ENCODE measurements at places on chromosomes 13 and 19.
A peak's percentile ranks its signal among the peaks of the same experiment; 100 is the strongest.

GRCh38 chr19:38975861-38976271 is 324 bp upstream of the FBXO17 start:
- no peak for DNase-seq

GRCh38 chr19:1653300-1653628 is 849 bp upstream of the TCF3 start:
- no peak for DNase-seq

DNA sequence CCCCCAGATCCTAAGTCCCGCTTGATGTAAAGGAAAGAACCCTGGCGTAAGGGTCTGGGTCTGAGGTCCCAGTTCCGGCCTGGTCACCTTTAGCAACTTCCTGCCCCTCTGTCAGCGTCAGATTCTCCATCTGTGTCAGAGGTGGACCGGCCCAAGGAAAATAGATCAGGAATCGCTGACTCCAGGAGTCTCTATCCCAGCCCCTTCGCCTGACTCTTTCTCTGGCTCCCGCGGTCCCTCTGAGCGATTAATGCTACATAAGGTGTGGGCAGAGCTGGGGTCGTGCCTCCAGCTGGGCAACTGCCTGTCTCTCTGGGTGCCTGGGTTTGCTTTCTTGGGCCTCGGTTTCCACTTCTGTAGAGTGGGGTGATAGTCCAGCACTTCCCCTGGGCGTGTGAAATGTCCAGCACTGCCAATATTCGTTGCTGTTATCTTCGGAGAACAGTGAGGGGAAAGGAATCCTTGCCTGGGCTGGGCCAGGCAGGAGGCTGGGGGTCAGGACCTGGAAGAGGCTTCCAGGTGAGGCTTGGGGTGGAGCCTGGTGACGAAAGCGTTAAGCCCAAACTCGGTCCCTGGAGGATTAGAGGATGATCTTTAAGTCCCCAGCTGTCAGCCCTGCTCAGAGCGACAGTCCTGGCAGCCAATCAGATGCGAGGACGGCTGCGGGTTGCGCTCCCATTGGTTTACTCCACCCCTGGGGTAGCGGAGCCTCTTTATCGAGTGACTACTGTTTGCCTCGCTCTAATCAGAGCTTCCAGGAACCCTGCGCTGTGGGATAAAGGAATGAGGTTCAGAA is 767 bp downstream of the ABCA7 start:
- DNase-seq = peak; percentile 92

GRCh38 chr13:30148171-30148754 is 159.1 kb downstream of the KATNAL1 start:
- DNase-seq = peak; percentile 57

DNA sequence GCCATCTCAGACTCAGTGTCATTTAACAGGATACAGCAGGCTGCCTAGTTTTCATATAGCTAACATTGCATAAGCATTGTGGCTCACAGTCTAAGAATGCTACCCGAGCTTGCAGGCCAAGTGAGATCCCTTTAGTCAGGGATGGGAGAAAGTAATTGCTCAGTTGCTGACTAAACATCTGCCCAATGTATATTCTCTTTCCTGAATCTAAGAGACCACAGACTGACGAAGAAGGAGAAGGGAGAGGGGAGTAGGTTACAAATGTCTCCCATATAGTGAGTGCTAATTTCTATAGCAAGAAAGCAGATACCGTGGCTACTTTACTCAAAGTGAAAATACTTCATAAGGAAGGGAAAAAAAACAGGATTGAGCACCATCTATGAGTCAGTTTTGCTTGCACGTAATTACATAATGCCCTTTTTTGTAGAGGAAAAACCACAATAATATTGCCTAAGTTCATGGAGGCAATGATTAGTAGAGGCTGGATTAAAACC is 453.9 kb downstream of the COG6 start:
- DNase-seq = no peak

GRCh38 chr13:112469071-112469745 is 93.1 kb downstream of the SPACA7 start:
- no peak for DNase-seq

GRCh38 chr13:105048677-105049076 is 1486.8 kb downstream of the EFNB2 start:
- DNase-seq = no peak

DNA sequence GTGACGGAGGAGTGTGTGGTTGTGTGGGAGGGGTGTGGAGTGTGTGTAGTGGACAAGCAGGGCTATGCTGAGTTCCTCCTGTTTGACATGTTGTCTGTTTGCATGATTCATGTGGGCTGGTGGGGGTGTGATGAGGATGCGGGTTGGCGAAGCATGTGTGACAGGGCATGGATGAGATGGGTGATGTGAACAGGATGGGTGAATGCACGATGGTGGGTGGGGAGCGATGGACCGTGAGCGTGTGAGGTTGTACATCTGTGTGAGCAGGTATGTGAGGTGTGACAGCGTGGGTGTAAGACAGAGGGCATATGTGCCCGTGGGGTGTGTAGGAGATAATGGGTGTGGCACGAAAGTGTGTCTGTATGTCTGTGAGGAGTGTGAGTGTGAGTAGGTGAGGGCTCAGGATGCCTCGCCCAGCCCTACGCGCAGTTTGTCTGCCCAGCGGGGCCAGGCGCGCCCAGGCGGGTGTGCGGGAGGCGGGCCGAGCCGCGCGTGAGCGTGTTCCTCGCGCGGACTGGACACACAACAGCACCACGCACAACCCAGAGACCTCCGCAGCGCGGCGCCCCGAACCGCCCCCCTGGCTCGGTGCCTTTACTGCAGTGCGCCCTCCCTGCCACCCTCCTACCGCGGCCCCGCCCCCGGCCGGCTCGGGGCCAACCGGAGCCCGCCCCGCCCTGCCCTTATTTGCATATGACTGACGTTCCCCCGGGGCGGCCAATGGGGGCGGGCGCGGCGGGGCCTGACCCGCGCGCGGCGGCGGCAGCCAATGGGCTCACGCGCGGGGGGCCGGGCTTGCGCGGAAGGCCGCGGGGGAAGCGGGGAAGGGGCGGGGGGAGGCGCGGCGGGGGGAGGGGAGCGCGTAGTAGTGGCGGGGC is 14.4 kb downstream of the CIC start:
- DNase-seq = peak; percentile 96

DNA sequence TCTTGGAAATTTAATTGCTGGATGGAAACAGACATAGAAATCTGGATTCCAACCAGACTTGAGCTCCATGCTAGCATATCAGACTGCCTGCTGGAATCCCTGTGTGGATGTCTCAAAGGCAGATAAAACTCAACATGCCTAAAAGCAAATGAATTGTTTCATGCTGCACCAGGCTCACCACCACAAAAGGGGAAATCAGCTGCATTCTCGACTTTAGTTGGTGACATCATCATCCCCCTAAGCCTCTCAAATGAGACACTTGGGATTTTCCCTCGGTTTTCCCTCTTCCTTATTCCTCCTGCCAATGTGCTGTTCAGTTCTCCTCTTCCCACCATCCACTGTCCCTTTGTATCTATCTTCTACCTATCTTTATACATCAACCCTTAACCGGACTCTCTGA is 134.3 kb downstream of the ZDHHC20 start:
- no peak for DNase-seq

GRCh38 chr19:5987077-5987818 is 9.3 kb upstream of the RANBP3 start:
- DNase-seq = peak; percentile 59

GRCh38 chr19:3210347-3211017 is 14.0 kb upstream of the CELF5 start:
- DNase-seq = peak; percentile 58

- DNase-seq = no peak
Measured at GRCh38 chr13:92177966-92178365, 779.5 kb downstream of the GPC5 start.

GRCh38 chr13:36163286-36163685 is 32.1 kb upstream of the DCLK1 start:
- no peak for DNase-seq

DNA sequence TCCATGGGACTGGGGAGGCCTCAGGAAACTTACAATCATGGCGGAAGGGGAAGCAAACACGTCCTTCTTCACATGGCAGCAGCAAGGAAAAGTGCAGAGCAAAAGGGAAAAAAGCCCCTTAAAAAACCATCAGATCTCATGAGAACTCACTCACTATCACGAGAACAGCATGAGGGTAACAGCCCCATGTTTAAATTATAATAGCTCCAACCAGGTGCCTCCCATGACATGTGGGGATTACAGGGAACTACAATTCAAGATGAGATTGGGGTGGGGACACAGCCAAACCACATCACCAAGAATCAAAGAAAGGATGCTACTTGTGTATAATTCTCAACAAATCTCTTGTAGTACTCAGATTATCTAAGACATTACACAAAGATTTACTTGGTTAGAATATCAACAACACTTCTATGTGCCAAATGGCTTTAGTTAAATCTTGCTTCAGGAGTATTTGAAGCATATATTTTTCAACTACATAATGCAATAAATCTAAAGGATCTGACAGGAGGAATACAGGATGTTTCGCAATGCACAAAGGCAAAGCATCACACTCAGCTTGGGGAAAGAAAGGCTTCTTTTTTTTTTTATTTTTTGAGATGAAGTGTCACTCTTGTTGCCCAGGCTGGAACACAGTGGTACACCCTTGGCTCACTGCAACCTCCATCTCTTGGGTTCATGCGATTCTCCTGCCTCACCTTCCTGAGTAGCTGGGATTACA is 180.0 kb downstream of the LHFPL6 start:
- DNase-seq = no peak

DNA sequence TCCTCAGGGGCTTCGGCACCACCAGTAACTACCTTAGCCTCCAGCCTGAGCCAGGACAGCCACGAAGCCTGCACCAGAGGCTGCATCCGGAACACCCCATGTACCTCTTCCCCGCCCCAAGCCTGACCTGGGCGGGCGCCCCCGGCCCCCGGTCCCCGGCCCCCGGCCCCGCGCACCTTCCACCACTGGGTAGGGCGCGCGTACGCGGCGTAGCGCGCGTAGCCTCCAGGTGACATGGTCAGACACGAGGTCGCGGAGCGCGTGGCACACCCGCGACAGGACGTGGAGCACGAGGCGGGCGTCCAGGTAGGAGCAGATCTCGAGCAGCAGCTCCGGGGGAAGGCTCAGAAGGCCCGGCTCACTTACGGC is 450 bp downstream of the FBXW9 start:
- no peak for DNase-seq

DNA sequence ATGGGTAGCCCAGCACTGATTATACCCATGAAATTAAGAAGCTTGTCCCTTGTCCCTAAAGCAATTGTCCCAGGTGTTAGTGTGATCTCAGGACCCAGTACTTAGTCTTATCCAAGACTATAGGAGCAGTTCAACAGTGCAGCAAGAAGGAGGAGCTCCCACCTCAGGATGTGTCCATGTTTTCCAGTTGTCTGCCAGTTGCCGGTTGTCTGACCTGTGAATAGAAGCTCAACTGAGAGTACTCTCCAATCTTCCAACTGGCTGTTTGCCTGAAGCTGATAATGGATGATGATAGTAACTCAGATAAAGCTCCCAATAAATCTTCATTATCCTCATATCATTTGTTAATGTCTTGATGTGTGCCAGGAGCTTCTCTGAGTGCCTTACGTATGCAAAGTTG is 107.2 kb upstream of the HTR2A start:
- no peak for DNase-seq

DNA sequence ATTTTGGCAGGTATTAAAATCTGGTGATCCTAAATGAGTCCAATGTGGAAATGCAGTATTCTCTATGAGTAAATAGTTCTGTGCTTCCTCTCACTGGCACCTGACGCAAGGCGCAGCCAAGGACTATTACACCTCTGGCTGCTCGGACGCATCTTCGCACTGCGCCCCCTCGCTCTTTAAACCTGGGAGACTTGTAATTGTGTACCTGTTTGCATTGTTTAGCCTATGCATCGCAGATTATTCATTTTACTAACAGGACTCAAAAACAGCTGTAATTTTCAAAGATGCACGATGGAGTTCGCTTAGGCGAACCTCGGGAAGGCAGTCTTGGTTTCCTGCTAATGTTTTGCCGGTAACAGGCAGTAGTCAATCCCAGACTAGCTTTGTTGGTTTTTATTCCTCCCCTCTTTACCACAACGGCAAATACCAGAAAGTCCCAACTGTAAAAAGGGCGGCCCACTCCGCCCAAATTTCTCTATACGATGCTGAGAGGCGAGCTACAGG is 113.2 kb downstream of the KCNRG start:
- DNase-seq = no peak

- no peak for DNase-seq
Measured at GRCh38 chr19:35776102-35776788, 881 bp downstream of the ARHGAP33 start.

DNA sequence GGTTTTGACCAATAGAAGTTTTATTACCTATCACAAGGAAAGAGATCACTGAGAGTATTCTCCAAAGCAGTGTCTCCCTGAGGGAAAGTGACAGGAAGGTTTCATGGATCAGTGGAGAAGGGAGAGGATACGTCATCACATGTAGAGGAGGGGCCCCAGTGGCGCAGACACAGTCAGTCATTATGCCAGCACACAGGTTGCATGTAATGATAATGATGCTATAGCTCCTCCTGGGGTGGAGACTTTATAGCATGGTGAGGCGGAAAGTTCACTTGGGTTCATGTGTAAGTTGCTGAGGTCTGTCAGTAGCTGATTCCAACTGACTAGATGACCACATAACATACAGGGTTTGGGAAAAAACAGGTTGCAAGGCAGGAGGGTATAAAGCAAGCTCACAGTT is 88.8 kb downstream of the FNDC3A start:
- no peak for DNase-seq

- no peak for DNase-seq
Measured at GRCh38 chr13:44679597-44679996, 103.5 kb upstream of the TSC22D1 start.

GRCh38 chr13:33328701-33329100 is 43.1 kb upstream of the STARD13 start:
- DNase-seq = no peak

GRCh38 chr13:83150616-83151307 is 731.5 kb downstream of the SLITRK1 start:
- no peak for DNase-seq

- DNase-seq = no peak
Measured at GRCh38 chr13:20848203-20848602, 54.3 kb downstream of the XPO4 start.

DNA sequence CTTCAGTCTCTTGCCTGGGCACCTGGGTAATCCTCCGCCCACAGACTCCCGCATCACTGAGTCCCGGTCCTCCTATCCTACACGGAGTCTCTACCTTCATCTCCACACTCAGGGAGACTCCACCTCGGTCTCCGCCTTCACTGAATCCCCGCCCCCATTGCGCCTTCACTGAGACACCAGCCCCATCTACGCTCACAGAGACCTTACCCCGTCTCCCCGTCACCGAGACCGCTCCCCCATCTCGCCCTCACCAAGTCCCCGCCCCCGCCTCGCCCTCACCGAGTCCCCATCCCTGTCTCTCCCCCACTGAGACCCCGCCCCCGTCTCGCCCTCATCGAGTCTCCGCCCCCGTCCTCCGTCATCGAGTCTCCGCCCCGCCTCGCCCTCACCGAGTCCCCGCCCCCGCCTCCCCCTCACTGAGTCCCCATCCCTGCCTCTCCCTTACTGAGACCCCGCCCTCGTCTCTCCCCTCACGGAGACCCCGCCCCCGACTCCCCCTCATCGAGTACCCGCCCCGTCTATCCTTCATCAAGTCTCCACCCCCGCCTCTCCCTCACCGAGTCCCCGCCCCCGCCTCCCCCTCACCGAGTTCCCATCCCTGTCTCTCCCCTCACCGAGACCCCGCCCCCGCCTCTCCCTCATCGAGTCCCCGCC is 23.1 kb upstream of the ZNF846 start:
- peak; percentile 96 for DNase-seq

- no peak for DNase-seq
Measured at GRCh38 chr19:27751044-27751391, 1461.9 kb downstream of the UQCRFS1 start.
